ENCODE measurements at places on chromosomes 2 and 18.

DNA sequence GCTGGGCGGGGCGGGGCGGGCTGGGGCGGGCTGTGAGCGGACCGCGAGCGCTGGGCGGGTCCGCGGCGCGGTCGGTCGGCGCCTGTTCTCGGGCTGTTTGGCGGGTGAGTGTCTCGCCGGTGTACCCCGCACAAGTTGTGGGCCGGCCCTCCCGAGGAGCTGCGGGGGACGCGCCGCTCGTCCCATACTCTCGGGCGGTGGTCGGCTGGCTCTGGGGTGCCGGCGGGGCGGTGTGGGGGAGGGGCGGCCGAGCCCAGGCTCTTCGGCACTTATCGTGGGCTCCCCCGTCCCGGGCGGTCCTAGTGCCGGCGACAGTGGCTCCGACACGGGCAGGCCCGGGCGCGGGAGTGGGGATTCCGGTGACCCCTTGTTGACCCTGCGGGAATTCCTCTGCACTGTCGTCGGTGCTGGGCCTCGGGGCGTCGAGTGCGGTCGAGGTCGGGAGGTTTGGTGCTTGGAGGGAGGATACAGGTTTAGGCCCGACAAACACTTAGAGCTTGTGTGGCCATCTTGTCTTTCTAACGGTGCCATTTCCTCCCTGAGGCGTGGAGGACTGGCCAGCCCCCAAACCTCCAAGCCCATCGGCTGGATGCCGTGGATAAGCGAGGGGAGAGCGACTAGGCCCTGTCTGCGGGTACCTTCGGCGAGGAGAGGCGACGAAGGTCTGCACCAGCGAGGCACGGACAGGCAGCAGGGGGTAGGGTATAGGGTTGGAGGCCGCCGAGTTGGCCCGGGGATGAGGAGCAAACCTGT lies at the start of gene SEPTIN2:
SEPTIN2 (plus strand) TSS at position 47 of the 753 bp plus-strand sequence. CDS start 8,308 bp downstream, outside the sequence.
- DNase-seq, result peak; percentile 70

GRCh38 chr2:50547521-50547920 lies 484.4 kb downstream of the NRXN1 start:
- DNase-seq, result peak; percentile 86

- DNase-seq, result no peak
Observed at GRCh38 chr18:5144629-5145028, 52.4 kb downstream of the AKAIN1 start.

DNA sequence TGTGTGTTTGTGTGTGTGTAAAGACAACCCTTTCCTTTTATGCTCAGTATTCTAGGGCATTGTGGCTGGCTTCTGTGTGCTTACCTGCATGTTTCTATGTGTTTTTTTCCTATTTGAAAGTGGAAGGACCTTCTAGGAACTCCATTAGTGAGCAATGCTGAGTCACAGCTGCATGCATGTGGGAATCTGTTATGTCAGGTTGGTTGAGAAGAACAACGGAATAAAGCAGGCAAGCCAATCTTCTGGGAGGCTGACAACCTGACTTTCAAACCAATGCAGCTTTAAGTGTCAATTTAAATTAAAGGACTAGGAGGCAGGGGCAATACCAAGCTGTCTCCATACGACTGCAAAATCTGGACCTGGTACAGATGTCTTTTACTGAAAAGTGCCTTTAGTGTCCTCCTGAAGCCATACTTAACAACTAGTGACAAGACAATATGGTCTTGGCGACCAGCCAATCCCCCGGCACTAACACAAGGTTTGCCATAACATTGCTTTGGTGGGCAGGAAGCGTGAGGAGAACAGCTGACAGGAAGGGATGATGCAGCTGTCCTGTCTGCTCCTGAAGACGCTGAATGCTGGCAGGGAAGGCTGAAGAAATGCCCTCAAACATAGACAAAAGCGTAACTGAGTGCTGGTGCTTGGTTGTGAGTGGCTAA lies 514.7 kb upstream of the CDH7 start:
- peak; percentile 16 for DNase-seq

DNA sequence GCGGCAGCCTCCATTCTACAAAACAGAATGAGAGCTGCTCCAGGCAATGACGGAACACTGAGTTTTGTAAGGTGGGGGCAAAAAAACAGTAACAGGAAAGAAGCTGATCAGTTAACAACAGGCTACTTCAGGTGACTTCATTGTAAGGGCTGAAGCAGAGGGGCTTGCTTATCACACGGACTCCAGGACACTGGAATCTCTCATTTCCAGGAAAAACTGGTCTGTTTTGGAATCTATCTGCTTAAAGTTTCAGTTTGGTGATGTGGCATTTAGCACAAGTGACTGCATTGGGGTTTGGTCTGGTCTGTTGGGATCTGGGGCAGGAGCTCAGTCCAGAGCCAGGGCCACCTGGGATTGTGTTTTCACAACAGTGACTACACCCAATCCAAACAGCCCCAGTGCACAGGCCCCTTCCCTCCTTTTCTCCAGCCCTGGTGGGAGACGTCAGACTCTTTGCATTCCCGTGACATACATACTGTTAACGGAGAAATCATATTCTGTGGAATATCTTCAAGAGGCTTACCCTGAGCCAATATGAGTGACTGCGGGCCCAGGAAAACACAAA lies 14.1 kb downstream of the AMER3 start:
- DNase-seq, result no peak

- no peak for DNase-seq
Observed at GRCh38 chr2:235740821-235741220, 247.0 kb downstream of the AGAP1 start.

- no peak for DNase-seq
Observed at GRCh38 chr2:234448506-234449184, 48.2 kb downstream of the ARL4C start.

- no peak for DNase-seq
Observed at GRCh38 chr2:111219285-111219684, 98.6 kb downstream of the BCL2L11 start.

GRCh38 chr2:234989183-234989701 lies 37.4 kb downstream of the SH3BP4 start:
- DNase-seq, result peak; percentile 53

- no peak for DNase-seq
Observed at GRCh38 chr2:120906914-120907313, 171.2 kb downstream of the GLI2 start.

- DNase-seq, result no peak
Observed at GRCh38 chr18:36660311-36660710, 168.5 kb downstream of the TPGS2 start.

DNA sequence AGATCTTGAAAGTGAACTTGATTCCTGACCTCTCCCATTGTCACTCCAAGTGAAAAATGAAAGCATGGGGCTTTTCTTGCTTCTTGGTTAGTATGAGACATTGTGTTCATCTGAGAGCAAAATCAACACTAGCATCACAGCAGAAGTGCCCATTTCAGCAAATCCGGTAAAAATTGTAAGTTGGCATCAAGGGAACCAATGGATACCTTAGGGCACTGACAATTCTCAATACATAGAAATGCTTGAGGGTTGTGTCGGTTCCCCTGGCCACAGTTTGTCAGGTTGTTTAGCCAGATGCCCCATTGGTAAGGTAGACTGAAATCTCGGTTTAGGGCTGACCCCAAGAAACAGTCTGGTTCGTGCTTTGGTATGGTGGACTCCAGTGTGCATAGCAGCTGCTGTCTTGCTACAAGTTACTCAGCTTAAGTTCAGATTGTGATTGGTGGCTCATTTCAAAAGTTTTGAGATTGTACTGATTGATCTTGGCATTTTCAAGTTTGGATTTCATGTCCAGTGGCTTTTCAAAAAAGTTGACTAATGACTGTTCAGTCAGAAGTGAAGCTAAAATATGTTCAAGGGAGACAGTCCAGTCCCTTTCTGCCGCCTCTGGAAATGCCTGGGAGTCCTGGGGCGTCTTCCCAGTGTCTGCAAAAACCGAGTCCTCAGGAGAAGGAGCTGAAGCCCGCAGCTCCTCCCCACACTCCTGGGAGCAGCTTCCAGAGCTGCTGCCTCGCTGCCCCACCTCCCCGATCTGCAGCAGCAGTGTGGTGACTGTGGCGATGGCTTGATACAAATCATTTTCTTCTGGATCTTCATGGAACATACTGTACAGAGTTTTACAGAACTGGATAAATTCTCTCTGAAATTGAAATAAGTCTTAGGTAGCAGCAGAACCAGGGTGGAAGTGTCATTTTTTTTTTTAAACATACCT lies 5.6 kb downstream of the RPL31 start:
- DNase-seq, result peak; percentile 11

GRCh38 chr2:1538663-1539062 lies 125.4 kb downstream of the TPO start:
- no peak for DNase-seq

DNA sequence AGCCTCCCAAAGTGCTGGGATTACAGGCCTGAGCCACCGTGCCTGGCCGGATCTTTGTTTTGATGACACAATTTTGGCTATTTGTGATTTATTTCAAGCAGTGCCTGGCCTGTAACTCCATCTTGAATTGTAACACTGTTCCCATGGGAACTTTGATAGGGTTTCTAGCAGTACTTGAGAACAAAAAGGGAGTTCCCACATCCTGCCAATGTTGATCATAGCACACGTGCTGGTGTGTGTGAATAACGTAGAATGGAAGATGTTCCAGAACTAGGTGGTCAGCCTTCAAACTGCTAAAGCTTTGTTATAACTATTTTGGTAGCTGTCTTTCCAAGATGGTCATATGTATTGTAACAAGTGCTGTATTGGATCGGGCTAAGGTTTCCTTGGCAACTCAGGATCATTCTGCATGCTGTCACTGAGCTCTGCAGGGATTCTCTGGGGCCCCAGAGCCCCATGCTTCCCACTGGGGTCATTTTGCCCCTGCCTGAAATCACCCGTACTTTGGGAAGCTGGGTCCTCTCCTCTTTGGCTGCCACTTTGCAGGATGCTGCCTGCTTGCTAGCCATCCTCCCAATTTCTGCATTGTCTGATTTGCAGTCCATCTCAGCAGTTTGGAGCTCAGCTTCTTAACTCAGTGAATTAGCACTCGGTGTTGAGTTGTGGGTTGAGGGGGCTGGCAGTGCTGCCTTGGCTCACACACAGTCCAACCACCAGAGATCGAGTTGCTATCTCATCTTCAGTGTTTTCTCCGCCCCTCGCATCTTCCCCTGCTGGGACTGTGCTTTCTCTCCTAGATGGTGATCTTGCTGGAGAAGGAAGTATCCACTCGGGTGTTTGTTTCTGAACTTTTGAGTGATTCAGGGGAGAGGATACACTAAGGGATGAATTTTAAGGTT lies 26.8 kb downstream of the SH3RF3 start:
- no peak for DNase-seq

- DNase-seq, result no peak
Observed at GRCh38 chr18:37254236-37254754, 311.3 kb downstream of the CELF4 start.

All from foreskin keratinocyte (primary cell).